ENCODE measurements at places on chromosomes 1 and 21. TPM values are rescaled to one million over a fixed set of nuclear protein-coding genes. Genes with fewer than 3 reads are reported as not detected.
A peak's percentile ranks its signal among the peaks of the same experiment; 100 is the strongest.

DNA sequence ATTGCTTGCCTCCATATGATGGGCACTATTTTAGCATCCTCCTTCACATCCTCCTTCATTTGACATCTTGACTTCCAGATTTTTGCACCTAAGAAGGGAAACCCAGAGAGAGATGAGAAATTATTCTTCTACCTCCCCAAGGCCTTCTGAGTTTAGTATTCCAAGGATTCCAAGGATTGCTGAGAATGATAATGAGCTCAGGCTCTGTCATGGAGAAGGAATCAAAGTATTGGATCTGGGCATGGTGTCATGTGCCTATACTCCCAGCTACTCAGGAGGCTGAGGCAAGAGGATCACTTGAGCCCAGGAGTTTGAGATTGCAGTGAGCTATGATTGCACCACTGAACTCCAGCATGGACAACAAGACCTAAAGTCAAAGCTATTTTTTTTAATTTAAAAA, 26.6 kb upstream of the ZNF281 start:
- H3K27ac ChIP-seq: no peak overlapping the region
- H3K36me3 ChIP-seq: no peaks in the 10 kb centered on the region
- H3K4me1 ChIP-seq: no peaks in the 10 kb centered on the region
- H3K4me3 ChIP-seq: no peak overlapping the region

The ATP6V1G3 gene
- not detected for total RNA-seq

The P3H1 gene
- total RNA-seq: 37.7 TPM

The CNR2 gene
- total RNA-seq: 0.06 TPM

The FMO2 gene
- total RNA-seq: 183 TPM

DNA sequence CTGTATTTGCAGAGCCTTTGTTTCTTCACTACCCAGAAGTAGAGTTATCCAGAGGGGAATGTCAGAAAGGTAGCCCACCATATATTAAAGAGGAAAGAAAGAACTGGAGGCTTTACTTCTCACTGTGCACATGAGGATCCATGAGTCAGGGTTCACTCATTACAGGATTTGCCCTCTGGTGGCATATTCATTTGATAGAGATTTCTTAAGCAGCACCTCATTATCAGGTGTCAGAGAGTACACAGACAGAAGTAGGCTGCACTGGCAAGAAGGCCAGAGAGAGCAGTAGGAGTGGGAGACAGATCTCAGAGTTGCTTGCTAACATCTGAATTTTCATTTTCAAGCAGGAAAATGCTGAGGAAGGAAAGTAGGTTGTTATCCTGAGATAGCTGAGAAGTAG, 123.8 kb downstream of the PIK3R3 start:
- DNase-seq: no peak
- H3K4me3 ChIP-seq: no peak overlapping the region
- H3K4me1 ChIP-seq: no peaks in the 10 kb centered on the region
- no peaks in the 10 kb centered on the region for H3K27me3 ChIP-seq
- no peak overlapping the region for H3K27ac ChIP-seq
- H3K36me3 ChIP-seq: peaks cover 20% of the 10 kb centered on the region

- H3K4me3 ChIP-seq: no peak overlapping the region
- no peaks in the 10 kb centered on the region for H3K36me3 ChIP-seq
- no peaks in the 10 kb centered on the region for H3K4me1 ChIP-seq
- H3K27me3 ChIP-seq: no peaks in the 10 kb centered on the region
These were observed 68.8 kb upstream of the ARID1A start for GRCh38 chr1:26626994-26627393.

GRCh38 chr1:203450479-203451149, 25.0 kb upstream of the PRELP start:
- no peaks in the 10 kb centered on the region for H3K36me3 ChIP-seq
- no peak for DNase-seq
- H3K4me3 ChIP-seq: no peak overlapping the region
- no peaks in the 10 kb centered on the region for H3K27me3 ChIP-seq
- no peaks in the 10 kb centered on the region for H3K4me1 ChIP-seq

DNA sequence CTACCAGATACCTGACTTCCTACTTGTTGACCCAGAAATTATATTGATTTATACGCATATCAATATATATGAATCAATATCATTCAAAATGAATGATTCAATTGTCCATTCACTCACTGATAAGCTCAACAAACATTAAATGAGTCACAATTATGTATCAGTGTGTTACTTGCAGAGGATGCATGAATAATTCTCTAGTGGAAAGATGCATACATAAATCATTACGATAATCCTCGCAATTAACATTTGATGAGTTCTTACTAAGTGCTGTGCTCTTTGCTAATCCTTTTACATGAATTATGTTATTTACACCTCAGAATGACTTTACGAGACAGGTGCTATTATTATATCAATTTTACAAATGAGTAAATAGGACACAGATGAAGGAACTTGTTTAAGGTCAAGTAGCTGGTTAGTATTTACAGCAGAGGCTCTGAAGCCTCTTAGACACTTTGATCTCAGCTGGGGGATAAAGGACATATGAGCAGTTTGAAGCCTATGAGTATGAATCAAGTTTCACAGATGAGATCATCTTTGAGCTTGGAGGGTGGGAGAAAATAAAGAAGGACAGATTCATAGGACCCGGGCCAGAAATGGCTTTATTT, 112.8 kb upstream of the ADAMTS5 start:
- no peak for DNase-seq
- H3K4me3 ChIP-seq: no peak overlapping the region
- H3K4me1 ChIP-seq: no peaks in the 10 kb centered on the region

The TOR1AIP1 gene
- total RNA-seq: 68.4 TPM

The PDE4B gene
- 24.5 TPM for total RNA-seq

The HORMAD1 gene
- total RNA-seq: 0.84 TPM

The NPL gene
- 16.1 TPM for total RNA-seq

GRCh38 chr1:55384637-55385036, 169.5 kb upstream of the USP24 start:
- H3K27ac ChIP-seq: no peak overlapping the region
- H3K4me3 ChIP-seq: no peak overlapping the region
- no peaks in the 10 kb centered on the region for H3K36me3 ChIP-seq
- no peaks in the 10 kb centered on the region for H3K27me3 ChIP-seq
- no peaks in the 10 kb centered on the region for H3K4me1 ChIP-seq

- H3K27ac ChIP-seq: no peak overlapping the region
- H3K4me1 ChIP-seq: no peaks in the 10 kb centered on the region
- no peaks in the 10 kb centered on the region for H3K27me3 ChIP-seq
These were observed 299.7 kb downstream of the GRIK1 start for GRCh38 chr21:29640080-29640508.

GRCh38 chr1:198107091-198107501, 49.7 kb upstream of the NEK7 start:
- no peak overlapping the region for H3K4me3 ChIP-seq
- no peaks in the 10 kb centered on the region for H3K4me1 ChIP-seq
- no peak for DNase-seq
- no peaks in the 10 kb centered on the region for H3K27me3 ChIP-seq
- H3K27ac ChIP-seq: no peak overlapping the region

DNA sequence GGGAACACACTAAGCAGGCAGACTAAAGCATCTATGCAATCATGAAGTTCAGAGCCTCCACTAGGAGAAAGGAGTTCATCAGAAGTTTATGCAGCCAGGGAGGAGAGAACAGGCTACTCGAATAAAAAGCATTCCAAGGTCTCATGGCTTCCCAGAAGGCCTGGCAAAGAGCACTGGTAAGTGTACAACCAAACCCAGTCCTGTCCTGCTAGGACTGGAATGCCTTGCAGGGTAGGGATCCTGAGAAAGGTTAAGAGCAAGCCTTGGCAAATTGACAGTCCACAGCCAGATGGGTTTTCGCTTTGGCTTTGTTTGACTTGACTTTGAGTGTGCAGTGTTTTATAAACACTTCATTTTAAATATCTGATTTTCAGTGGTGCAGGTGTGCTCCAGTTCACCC, 133.6 kb upstream of the ATP1B1 start:
- no peak for DNase-seq
- H3K36me3 ChIP-seq: no peaks in the 10 kb centered on the region
- H3K27ac ChIP-seq: no peak overlapping the region
- no peak overlapping the region for H3K4me3 ChIP-seq
- H3K27me3 ChIP-seq: no peaks in the 10 kb centered on the region

The OR2T11 gene
- total RNA-seq: not detected

The VHLL gene
- total RNA-seq: not detected

The ZNF670 gene
- 2.9 TPM for total RNA-seq

- no peak overlapping the region for H3K27ac ChIP-seq
- H3K4me3 ChIP-seq: no peak overlapping the region
- H3K4me1 ChIP-seq: no peaks in the 10 kb centered on the region
- H3K27me3 ChIP-seq: no peaks in the 10 kb centered on the region
- H3K36me3 ChIP-seq: peaks cover 12% of the 10 kb centered on the region
These were observed 17.2 kb downstream of the LGALS8 start for GRCh38 chr1:236540813-236541465.

DNA sequence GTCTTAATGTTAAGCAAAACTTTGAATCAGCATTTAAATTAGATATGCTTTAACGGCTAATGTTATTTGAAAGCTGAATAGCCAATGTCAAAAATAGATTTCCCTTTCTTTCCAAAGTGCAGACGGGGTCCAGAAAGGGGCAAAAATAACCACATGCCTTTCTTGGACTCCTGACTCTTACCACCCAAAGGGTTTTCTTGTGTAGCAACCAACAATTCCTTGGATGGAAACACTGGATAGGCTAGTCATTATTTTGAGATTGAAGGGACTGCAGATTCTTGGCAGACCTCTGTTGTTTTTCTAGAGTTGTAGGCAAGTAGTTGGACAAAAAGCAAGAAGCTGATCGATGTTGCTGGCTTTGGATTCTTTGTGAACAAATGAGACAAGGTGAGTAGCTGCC, 107.0 kb downstream of the MRPS6 start:
- no peaks in the 10 kb centered on the region for H3K27me3 ChIP-seq
- no peaks in the 10 kb centered on the region for H3K36me3 ChIP-seq
- H3K4me1 ChIP-seq: peaks cover 6% of the 10 kb centered on the region
- H3K27ac ChIP-seq: no peak overlapping the region
- H3K4me3 ChIP-seq: peak overlapping the region; percentile 33

DNA sequence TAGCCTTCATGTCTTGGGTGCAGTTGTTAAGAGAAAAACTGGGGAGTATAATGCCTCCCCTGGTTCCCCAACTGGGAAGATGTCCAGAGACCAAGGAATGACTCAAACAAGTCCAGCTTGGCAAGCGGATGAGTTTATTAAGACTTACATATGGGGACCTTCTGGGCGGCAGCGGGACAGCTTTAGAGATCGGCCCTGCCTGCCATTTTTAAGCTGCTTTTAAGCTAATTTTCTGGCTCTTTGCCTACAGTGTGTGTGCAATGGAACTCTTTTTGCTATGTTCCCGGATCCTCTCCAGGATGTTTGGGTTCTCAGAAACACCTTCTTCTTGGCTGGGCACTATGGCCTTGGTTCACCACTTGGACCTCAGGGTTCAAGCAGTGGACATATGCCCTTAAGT, 99.5 kb downstream of the RYR2 start:
- H3K36me3 ChIP-seq: no peaks in the 10 kb centered on the region
- no peak overlapping the region for H3K4me3 ChIP-seq
- H3K27me3 ChIP-seq: no peaks in the 10 kb centered on the region

The IL6R gene
- 16.5 TPM for total RNA-seq

DNA sequence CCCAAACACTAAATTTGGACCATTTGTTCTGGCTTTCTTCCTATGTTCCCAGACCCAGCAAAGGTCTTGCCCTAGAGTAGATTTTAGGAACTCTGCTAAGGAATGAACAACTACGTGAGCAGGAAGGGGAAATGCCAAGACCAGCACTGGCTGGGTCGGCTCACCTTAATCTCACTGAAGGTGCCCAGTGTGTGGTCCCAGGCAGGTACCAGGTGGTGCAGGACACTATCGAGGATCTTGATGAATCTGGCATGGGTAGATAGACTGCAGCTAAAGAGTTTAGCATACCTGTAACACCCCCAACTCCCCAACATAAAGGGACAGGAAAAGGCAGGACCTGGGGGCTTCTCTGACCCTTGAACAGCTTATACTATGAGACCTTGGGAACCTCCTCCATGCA, 3.0 kb downstream of the HECTD3 start:
- H3K4me1 ChIP-seq: no peaks in the 10 kb centered on the region
- no peak for DNase-seq
- H3K27me3 ChIP-seq: no peaks in the 10 kb centered on the region
- no peak overlapping the region for H3K27ac ChIP-seq
- H3K4me3 ChIP-seq: no peak overlapping the region
- H3K36me3 ChIP-seq: peaks cover 21% of the 10 kb centered on the region

The KANK4 gene
- 0.42 TPM for total RNA-seq

The IL20 gene
- not detected for total RNA-seq

- no peaks in the 10 kb centered on the region for H3K27me3 ChIP-seq
- no peaks in the 10 kb centered on the region for H3K36me3 ChIP-seq
- no peak overlapping the region for H3K27ac ChIP-seq
These were observed 422.6 kb downstream of the NUF2 start for GRCh38 chr1:163744301-163744887.

- no peaks in the 10 kb centered on the region for H3K27me3 ChIP-seq
- no peaks in the 10 kb centered on the region for H3K36me3 ChIP-seq
- H3K27ac ChIP-seq: no peak overlapping the region
- no peaks in the 10 kb centered on the region for H3K4me1 ChIP-seq
- H3K4me3 ChIP-seq: no peak overlapping the region
These were observed 42.0 kb downstream of the ZBTB18 start for GRCh38 chr1:244092964-244093638.

DNA sequence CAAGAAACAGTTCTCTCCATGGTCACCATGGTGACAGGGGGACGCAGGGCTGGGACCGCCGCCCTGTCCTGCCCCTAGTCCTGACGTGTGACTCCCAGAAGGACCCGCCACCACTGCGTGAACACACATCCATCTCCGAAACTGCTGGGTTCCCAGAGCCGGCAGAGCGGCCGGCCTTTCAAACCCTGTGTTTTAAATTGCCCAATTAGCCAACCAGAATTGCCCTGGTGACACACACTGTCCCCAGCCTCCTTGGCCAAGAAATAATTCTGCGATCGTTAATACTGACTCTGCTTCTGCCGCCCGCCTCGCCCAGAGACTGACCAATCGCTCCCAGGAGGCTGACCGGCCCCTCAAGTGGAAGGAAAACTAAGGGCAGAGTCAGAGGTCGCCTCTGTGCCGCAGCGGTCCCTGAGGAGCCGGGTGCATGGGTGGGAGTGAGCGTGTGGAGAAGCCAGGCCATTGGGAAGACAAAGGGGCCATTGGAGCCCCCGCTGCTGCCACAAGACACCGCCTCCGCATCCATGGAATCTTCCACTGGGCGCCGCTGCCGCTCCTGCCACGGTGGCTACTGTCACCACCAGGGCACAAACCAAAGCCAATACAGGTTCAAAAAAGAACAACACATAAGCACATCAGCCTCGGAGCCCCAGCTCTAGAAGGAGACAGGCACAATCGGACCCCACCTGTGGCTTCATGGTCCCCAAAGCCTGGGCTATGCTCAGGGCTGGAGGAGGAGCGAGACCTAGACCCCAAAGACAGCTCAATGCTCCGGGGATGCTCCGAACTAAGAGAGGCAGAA, 273.2 kb downstream of the NPHP4 start:
- H3K4me1 ChIP-seq: no peaks in the 10 kb centered on the region
- H3K27ac ChIP-seq: no peak overlapping the region
- no peak overlapping the region for H3K4me3 ChIP-seq
- H3K27me3 ChIP-seq: no peaks in the 10 kb centered on the region
- no peak for DNase-seq
- H3K36me3 ChIP-seq: no peaks in the 10 kb centered on the region

The SPATA21 gene
- total RNA-seq: not detected

Measured in aorta (tissue), 5 donors.